ENCODE measurements at places on chromosomes 1 and 21. TPM values are rescaled to one million over a fixed set of nuclear protein-coding genes. Genes with fewer than 3 reads are reported as not detected.

DNA sequence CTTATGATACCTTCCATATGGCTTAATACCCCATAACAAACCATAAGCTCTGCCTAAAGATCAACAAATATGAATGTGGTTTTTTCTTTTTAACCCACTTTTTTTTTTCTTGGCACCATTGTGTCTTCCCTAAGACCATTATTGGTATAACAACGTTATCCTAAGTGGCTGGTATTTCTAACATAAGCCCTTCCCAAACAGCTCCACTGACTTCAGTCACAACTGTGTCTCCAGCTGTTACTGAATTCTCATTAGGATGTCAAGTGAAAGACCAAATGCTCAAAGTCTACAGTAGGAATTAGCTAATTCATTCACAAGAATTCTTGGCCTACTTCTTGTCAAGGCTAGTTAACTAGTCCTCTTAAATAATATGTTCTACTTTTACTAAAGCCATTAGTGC lies 4.2 kb upstream of the RXRG start:
- DNase-seq = no peak

GRCh38 chr1:92310185-92310597 lies 11.3 kb downstream of the RPAP2 start:
- no peak for DNase-seq

- DNase-seq = no peak
Measured at GRCh38 chr1:231050395-231050794, 10.3 kb upstream of the FAM89A start.

DNA sequence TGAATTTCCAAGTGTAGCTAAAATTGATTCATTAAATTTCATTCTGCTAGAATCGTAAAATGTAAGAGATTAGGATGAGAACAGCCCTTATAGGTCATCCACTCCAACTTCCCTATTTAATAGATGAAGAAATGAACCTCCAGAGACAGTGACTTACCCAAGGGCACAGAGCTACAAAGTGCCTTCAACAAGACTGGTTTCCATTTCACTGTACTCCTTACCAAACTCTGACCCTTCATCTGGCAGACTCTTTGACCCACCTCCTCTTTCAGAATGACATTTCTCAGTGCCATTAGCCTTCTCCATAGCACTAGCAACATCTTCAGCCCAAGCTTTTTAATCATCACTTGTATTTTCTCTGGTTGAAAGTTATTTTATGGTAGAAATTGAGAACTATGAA lies 161.3 kb downstream of the NEK7 start:
- no peak for DNase-seq

DNA sequence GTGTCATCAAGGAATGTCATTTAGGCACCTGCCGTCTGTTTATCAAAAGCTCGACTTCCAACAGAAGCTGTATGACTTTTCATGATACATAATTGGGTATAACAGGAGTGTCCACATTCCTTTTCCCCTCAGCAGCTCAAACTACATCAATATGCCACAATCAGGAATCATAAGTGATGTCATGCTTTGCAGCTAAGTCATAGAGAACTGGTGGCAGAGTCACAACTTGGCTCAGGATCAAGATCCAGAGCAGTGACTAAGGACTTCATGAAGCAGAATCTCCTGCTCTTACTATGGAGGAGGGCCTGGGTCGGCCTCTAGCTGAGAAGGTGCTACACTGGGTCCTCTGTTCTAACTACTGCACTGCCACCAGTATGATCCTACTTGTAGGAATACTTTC lies 36.5 kb upstream of the AGBL4 start:
- no peak for DNase-seq

The SYPL2 gene
- total RNA-seq = 30.4 TPM

- DNase-seq = no peak
Measured at GRCh38 chr1:43304314-43304681, 3.5 kb downstream of the TIE1 start.

DNA sequence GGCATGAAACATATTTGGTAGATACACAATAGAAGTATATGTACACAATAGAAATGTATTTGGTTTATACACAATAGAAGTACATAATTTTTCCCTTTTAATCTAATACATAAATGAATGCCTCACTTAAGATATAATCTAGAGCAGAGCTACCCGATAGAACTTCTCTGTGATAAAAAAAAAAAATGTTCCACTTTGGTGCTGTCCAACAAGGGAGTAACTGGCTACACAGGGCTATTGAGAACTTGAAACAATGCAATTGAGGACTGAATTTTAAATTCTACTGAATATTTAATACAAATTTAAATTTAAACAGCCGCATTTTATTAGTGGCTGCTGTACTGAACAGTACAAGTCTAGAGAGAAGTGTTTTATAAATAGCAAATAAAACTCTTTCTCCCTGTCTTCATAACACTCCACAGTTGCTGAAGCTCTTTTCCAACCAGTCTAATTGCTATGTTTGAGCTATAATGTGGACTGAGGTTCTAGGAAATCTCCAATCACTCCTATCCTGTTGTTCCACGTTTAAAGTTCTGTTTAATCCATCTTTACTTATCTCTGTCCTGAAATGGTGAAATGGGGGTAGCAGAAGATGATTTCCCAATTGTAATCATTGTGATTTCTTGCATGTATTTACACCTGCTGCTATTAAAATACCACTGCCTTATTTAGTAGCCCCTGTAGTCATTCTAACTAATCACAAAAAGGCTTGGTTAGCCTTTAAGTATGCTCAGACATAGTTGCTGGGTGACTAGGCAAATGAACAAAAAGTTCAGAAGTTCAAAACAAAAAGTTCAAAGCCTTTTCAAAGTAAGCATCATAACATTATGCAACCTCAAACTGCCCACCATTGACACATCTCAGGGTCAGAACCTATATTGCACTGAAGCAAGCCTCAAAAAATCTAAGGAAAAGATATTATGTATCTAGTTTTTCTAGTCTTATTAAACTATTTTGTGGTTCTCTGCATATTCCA lies 192.3 kb upstream of the C1orf87 start:
- no peak for DNase-seq

The PTTG1IP gene
- total RNA-seq = 143 TPM

DNA sequence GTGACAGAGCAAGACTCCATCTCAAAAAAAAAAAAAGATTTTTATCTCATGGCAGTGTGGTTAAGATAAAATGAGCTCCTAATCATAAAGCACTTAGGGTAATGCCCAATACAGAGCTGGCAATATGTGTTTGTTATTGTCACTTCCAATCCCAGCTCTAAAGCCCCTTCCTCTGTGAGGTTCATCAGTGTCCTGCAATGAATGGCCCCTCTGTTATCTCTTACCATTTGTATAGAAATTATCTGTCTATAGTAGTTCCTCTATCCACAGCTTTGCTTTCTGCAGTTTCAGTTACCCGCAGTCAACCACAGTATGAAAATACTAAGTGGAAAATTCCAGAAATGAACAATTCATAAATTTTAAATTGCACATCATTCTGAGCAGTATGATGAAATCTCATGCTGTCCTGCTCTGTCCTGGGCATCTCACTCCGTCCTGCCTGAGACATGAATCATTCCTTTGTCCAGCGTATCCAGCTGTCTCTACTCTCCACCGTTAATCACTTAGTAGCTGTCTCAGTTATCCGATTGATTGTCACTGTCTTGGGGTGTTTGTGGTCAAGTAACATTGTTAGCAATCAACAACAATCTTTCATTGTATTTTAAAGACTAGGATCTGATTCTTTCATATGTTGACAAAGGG lies 50.2 kb upstream of the DNAH14 start:
- no peak for DNase-seq

The FAM110D gene
- total RNA-seq = 4.5 TPM

- no peak for DNase-seq
Measured at GRCh38 chr1:218874801-218875400, 298.8 kb upstream of the LYPLAL1 start.

- DNase-seq = no peak
Measured at GRCh38 chr1:112625696-112626095, 6.1 kb downstream of the CAPZA1 start.

The IGSF9 gene
- 0.79 TPM for total RNA-seq

GRCh38 chr1:242787968-242788367 lies 263.5 kb upstream of the PLD5 start:
- no peak for DNase-seq

The SLC2A1 gene
- 38.5 TPM for total RNA-seq

DNA sequence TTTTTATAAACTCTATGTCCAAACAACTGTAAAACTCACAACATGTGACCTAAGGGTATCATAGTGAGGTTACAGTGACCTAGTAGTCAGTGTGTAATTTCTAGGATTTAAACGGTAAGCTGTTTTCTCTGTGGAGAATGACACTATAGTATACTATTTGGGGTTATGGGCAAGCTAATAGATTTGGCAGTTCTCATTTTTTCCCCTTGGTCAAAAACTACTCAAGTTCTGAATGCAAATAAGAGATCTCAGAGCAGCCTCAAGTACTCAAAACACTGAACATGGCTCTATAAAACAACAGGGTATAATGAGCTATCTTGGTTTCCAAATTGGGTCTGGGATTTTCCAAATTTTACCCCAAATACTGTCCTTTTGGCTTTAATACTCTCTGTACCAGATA lies 88.5 kb upstream of the HMCN1 start:
- DNase-seq = no peak

The ERICH3 gene
- total RNA-seq = not detected

- DNase-seq = no peak
Measured at GRCh38 chr1:165371588-165372225, 15.2 kb upstream of the LMX1A start.

The IVL gene
- total RNA-seq = not detected

DNA sequence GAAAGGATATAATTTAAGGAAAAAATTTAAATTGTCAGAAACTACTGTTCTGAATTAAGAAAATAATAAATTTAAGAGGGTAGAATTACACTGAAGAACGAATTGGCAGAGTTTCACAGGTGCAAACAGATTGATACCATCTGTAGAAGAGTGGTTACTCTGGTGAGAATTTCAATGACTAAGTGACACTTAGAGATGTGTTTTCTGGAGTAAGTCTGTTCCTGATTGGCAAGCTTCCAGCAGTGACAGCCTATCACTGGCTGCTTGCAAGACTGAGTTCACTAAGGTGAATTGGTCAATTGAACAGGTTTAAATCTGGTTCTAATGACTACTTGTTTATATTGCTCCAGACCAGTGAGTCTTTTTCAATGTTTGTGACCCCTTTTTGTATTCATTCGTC lies 838.2 kb upstream of the RGS18 start:
- DNase-seq = no peak

The TENT5C gene
- total RNA-seq = 16.7 TPM

GRCh38 chr1:41239988-41240610 lies 2.0 kb downstream of the SCMH1 start:
- no peak for DNase-seq

- DNase-seq = no peak
Measured at GRCh38 chr1:109241841-109242345, 7.4 kb upstream of the CELSR2 start.

- no peak for DNase-seq
Measured at GRCh38 chr1:165539908-165540307, 3.9 kb upstream of the LRRC52 start.

The ACTA1 gene
- total RNA-seq = 2,149 TPM

DNA sequence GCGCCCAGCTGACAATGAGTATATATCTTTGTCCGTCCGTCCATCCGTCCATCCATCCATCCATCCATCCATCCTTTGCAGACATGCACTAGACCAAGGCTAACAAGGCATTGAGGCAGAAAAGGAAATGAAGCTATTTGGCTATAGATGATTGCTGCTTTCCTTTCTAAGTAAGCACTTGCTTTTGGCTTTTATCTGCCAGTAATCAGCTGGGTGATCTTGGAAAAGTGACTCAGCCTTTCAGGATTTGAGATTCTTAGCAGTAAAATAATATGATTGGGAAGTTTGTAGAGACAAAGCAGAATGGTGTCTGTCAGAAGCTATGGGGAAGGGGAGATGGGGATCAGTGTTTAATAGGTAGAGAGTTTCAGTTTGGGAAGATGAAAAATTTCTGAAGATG lies 22.7 kb downstream of the ZFYVE9 start:
- DNase-seq = no peak

DNA sequence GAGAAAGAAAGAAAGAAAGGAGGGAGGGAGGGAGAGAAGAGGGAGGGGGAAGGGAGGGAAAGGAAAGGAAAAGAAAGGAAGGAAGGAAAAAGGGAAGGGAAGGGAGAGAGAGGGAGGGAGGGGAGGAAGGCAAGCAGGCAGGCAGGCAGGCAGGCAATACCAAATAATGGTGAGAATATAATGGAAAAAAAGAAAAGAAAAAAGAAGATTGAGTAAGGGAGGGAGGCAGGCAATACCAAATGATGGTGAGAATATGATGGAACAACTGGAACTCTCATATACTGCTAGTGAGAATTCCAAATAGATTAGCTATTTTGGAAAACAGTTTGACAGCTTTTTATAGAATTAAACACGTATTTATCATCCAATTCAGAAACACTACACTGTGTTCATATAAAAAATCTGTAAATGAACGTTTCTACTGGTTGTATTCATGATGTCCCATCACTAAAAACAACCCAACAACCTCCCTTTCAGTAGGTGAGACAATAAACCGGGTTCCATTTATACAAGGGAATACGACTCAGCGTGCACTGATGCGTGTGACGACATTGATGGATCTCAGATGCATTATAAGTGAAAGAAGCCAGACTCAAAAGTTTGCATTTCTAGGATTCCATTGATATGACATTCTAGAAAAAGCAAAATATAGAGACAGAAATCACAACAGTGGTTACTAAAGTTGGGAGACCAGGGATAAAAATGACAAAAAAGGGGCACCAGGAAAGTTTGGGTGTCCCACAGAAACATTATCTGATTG lies 226.4 kb downstream of the DSCAM start:
- no peak for DNase-seq

DNA sequence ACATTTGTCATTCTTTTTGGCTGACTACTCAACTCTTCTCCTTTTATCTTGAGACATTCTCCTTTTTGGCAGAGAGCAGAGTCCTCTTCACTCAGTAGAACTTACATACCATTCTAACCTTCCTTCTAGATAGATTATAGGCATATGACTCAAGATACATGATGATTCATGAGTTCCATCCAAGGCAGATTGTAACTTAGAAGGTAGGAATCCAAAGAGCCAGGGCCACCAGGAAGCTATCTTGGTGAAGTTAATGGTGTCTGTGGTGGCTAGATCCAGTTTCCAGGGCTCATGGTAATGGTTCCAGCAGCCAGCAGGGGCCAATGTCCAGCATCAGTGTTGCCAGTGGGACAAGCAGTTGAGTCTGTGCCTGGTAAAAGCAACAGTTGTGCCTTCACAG lies 76.1 kb upstream of the KIAA0040 start:
- DNase-seq = no peak

DNA sequence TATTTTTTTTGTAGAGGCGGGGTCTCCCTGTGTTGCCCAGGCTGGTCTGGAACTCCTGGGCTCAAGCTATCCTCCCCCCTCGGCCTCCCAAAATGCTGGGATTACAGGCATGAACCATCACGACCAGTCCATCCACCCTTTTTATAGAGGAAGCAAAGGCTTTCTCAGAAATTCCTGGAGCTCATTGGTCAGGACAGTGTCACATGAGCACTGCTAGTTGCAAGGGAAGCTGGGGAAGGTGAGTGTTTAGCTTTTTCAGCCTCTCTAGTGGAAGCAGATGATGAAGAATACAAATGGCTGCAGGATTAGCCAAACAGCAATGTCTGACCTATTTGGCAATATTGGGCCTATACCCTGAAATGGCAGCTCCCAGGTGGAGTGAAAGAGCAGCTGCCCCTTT lies 8.0 kb downstream of the IGFN1 start:
- no peak for DNase-seq

Data from left ventricle myocardium superior (tissue), 1 donor.